ENCODE measurements at places on chromosomes 4 and X.

GRCh38 chrX:81202456-81202819 is 536 bp downstream of the SH3BGRL start:
- peak; percentile 65 for DNase-seq

DNA sequence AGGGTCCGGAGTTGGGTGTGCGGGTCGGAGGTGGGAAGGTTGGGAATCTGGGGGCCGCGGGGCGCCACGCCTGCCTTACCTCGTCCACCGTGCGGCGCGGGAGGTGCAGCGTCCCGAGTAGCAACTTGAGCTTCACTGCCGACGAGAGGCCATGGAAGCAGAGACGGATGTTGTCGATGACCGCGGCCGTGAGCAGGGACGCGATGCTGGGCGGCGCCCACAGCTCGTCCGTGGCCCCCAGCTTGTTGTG is 178 bp downstream of the NELFA start:
- DNase-seq: no peak

DNA sequence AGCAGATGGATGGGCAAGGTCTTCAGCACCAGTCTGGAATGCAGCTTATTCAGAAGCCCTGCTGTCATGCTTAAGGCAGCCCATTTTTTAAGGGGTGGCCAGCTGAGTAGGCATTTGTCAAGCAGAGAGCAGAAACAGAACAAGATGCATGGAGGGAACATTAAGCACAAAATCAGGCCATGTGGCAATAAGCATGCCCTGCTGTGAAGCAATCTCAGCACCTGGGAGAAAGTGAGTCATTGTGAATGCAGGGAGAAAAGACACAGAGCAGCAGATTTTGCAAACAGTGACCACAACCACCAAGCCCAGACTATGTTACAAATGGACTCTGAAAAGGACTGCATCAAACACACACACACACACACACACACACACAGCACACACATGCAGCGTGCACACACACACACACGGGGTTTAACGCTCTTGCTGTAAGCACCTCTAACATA is 94.1 kb upstream of the GALNT7 start:
- DNase-seq: no peak

DNA sequence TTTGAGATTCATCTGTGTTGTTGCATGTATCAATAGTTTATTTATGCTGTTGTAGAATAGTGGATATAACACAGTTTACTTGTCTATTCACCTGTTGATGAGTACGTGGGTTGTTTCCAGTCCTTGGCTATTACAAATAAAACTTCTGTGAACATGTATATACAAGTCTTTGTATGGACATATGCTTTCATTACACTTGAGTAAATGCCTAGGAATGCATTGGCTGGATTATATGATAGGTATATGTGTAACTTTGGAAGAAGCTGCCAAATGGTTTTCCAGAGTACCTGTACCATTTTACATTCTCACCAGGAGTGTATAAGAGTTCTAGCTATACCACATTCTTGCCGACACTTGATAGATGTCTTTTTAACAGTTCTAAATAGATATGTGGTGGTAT is 16.5 kb downstream of the ART3 start:
- DNase-seq: no peak

DNA sequence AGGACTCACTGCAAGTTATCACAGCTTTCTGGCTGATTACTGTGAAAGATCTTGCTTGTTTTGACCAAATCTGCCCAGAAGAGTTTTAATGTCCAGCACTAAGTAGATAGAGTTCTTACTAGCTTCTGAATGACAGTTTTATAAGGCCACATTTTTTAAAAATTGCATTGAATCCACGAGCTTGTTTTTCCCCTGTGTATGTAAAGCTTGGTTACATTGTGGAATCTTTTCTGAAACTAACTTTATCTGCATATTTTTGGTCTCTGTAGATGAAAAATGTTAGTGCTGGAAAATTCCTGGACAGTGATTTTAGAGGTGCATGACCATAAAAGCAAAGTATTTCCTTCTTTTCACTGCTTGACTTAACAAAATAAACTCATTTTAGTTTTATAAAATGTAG is 650.3 kb upstream of the FAM241A start:
- no peak for DNase-seq
